Effector CD4-positive, alpha-beta T cell (primary cell): ENCODE measurements at places on chromosomes 1 and 21.
A peak's percentile ranks its signal among the peaks of the same experiment; 100 is the strongest.

DNA sequence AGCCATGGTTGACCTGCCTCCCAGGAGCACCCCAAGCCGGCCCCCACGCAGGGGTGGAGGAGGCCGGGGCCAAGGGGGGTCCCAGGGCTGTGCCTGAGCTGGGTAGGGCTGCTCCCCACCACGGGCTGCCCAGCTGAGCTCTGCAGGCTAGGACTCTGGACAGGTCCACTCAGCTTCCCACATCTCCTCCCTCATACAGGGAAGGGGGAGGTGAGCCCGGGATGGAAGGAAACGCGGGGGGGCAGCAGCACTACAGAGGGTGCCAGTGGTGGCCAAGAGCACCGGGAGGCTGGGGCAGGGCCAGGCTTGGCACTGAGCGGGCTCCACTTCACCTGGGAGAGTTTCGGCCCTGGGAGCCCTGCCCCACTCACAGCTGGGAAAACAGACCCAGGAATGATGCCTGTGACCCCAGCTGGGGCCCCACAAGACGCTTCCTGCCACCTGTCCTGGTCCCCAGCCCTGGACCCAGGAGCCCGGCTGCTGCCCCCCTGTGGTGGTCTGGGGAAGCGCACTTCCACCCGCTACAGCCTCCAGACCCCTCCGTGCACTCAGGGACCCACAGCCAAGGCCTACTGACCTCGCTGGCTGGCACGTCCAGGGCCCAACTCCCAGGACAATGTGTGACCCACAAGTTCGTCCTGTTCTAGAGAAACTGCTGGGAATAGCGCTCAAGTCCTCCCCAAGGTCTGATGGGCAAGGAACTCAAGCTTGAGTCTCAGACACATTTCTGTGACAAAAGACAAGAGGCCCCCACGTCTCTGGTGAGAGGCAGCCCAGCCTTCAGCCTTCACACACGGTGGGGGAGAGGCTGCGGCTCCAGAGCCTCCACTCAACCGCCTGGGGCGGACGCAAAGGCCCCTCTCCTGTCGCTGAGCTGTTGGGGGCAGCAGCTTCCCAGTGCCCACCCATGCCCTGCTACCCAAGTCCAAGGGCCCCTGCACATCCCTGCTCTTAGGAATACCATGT lies 3.0 kb downstream of the AURKAIP1 start:
- DNase-seq = peak; percentile 67

DNA sequence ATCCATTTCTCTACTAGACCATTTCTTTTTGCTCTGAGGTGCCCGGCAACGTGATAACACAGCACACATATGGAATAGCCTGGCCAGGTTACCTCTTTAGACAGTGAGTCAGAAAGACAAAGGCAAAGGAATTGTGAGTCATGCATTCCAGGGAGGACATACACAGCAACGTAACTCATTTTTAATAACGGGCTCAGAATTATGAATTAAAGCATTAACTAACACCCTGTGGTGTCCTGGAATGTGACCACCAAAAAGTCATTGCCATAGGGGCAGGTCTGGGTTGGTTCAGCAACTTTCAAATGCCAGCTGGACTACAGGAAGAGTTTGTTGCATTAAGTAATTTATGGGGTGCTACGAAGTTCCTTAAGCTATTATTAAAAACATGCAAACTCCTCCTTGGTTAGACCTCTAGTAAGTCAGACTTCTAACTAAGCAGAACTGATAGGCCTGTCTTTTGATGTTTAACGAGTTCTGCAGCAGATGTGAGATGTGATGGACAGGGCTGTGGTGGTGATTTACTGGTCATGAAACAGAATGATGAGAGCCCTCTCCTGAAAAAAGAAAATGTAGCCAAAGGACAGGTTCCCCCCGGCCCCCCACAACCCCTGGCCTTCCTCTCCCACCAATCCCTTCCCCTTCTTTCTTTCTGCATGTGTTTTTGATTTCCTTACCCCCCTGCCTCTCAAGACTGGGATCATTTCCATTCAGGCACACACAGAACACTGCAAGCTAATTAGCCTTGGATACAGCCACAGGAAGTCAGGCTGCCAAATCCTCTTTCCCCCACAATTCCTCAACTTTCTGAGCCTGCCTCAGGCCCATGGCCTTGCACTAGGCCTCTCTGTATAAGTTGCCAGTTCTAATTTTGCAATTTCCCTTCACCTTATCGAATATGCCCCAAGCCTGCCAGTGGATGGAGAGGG lies 88.9 kb upstream of the HAO2 start:
- DNase-seq = no peak

GRCh38 chr1:227791425-227792143 lies 23.9 kb upstream of the PRSS38 start:
- no peak for DNase-seq

DNA sequence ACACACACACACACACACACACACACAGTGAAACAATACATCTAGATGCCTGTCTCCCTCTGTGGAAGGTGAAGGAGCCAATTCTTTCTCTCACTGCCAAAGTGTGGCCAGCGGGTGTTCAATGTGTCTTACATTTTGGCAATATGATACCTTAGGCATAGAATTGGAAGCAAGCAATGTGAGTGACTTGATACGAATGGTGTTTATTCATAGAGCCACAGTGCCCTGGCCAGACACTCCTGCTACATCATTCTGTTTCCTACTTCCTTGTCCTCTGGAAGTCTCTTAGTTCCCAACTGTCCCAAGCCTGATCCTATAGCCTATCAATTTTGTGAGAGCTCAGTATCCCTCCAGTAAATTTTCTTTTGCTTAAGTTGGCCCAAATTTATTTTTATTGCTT lies 170.0 kb upstream of the L1TD1 start:
- DNase-seq = no peak

DNA sequence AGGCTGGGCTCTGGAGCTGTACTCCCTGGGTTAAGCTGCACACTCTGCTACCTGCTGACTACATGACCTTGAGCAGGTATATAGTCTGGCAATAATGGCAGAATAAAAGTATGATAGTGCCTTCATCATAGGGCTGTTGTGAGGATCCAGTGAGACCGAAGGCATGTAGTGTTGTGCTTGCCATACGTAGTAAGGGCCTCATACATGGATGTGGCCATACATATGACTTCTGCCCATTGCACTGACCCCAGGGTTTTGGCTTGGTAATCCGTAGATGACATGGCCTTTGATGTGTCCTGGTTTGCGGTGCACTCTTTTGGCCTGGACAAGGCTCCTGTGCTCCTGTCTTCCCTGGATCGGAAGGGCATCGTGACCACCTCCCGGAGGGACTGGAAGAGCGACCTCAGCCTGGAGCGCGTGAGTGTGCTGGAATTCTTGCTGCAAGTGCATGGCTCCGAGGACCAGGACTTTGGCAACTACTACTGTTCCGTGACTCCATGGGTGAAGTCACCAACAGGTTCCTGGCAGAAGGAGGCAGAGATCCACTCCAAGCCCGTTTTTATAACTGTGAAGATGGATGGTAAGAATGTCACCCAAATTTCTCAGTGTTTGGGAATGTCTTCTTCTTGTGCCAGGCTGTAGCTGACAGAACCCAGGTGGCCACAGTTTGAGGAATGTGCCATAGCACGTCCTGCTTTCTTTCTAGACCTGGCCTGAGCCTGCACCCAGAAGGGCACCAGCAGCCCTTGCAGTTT lies 17.0 kb upstream of the CD101 start:
- DNase-seq = no peak

DNA sequence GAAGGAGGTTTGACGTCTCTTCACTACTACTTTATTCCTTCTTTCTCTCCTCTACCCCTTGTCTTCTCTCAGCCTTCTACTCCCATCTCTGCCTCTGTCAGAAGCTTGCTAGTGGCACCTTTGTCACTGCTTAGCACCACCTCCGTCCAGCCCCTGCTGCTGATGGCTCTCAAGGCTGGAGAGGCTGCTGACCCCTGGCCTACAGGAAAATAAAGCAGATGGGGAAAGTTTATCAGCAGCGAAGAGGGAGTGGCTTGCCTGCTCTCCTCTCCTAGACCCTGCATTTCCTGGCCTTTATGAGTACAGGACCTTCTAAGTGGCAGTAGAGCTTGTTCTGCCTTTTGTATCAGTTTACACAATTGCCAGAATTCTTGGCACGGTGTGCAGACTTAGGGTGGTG lies 27.0 kb downstream of the PROX1 start:
- DNase-seq = no peak

DNA sequence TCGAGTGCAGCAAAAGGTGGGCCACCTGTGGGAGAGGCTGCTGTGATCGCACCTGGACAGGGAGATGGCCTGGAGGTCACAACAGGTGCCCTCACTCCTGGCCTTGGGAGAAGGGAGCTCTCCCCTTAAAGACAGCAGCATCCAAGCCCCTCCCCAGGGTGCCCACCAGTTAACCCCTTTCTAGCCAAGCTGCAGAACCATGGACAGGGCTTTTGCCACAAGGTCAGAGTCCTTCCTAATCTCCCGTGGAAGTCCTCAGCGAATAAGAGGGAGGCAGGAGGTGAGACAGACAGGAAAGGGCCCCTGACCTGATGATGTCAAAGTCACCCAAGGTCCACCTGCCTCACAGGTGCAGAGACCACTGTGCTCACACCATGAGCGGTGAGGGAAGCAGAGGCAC lies 1.7 kb downstream of the CNTN2 start:
- no peak for DNase-seq

DNA sequence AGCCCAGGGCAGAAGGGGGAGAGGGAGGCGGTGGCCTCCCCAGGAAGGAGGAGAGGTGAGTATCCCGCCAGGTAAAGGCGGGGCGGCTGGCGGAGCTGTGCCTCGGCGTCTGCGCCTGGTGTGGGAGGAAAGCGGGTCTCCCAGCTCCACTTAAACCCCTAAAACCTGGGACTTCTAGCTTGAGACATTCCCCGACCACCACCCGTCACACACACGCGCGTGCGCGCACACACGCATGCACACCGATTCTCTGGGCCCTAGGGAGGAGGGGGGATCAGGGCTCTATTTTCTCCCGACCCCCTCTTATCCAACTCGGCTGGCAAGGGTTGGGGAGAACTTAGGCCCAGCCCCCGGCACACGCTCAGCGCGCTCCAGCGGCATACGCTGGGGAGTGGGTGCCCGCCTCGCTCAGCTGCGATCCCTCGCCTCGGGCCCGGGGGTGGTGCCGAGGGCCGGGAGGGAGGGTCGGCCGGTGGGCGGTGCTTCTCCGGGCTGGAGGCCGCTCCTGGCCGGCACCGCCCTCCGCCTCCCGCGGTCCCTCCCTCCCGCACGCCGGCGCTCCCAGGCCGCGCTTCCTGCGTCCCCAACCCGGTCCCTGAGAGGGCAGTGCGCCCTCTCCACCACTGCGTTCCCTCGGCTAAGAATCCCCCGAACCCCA lies at the start of gene TMEM51:
TSS of gene TMEM51 (plus strand) at position 564 of the 658 bp plus-strand sequence. CDS start 61,341 bp downstream, outside the sequence.
- no peak for DNase-seq

- DNase-seq = no peak
These were observed 159.8 kb downstream of the PBX1 start for GRCh38 chr1:164718821-164719220.

- DNase-seq = no peak
These were observed 241.8 kb upstream of the KIAA0040 start for GRCh38 chr1:175434283-175434860.

DNA sequence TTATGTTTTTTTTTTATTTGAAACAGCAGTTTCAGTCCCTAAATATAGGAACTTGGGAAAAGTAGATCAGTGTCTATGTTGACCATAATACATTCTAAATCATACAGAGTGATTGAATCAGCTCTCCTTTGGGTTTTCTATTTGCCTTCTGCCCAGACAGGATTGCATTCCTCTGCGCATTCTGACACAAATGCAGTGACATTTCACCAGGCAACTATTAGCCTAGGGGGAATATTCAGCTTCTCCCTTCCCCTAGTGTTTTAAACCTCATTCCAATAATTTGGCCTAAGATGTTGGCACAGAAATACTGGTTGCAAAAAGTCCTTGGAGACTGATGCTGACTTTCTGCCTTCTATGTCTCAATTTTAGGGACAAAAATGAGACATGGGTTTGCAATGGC lies 172.8 kb downstream of the PTGER3 start:
- no peak for DNase-seq

DNA sequence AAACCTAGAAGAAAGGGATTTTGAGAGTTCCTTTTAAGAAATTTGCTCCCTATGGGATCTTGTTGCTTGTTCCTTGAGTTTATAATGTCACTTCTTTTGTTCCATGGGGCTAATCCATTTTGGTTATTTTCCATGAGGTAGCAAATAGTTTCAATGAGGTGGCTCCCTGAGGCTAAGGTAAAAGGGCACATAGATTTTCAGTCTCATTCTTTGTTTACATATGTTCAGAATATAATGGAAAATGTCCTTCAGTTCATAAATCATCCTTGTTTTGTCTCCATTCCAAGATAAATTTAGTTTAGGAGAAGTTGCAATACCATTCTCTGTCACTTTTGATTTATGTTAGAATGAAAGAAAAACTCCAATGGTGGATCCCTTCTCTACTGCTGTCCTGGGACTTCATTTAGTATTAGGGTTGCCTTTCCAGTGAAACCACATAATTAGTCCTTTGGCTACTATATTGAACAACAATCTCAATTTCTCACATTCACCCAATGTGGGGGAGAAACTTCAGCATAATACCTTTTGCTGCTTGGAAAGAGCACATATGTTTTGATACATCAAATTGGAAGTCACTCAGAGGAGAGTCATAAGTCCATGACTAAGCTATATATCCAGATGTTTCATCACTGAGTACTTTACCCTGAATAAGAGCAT lies 80.9 kb upstream of the ADAMTS5 start:
- DNase-seq = no peak

DNA sequence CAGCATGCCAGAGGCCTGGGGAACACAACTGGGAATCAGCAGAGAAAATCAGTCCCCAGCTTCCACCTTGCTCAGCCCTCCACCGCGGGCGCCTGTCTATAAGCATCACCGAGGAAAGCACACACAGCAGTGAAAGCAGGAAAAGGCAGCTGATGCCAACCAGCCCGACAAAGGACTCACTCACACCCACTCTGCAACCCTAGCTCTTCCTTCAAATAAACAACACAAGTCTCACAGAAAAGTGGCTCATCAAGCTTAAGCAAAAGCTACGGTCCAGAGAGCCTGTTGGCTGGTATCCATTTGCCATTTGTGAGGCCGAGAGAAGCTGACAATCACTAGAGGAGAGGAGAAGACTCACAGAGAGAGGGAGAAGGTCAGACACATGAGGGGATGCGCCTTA lies 27.1 kb downstream of the MRAP start:
- no peak for DNase-seq

GRCh38 chr21:10425856-10426255 lies 95.5 kb upstream of the TPTE start:
- no peak for DNase-seq

DNA sequence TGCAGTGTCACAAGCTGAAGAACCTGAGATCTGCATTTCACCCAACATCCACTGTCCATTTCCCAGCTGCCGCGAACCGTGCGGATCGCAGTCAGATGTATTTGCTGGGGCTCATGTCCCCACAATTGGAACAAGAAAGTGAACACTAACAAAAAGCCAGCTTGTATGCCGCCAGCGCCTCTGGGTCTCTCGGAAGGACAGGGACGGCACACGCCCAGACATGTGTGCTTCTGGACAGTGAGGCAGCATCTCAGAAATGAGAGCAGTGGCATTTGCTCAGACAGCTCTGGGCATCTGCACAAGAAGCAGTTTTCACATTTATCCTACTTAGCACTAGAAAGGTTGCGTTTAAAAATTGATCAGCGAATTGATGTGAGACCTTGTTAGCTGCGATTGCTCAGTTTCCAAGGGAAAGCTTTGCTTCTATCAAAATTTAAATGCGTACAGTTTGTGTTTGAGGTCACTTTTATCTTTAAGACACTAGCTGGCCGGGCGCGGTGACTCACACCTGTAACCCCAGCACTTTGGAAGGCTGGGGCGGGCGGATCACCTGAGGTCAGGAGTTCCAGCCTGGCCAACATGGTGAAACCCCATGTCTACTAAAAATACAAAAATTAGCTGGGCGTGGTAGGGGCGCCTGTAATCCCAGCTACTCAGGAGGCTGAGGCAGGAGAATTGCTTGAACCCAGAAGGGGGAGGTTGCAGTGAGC lies 28.7 kb downstream of the KCNAB2 start:
- DNase-seq = no peak
